RWPE2 (cell line): ENCODE measurements at places on chromosomes 11 and 22.

GRCh38 chr11:123892031-123892430, 6.6 kb upstream of the TMEM225 start:
- no peaks in the 10 kb centered on the region for H3K4me1 ChIP-seq
- DNase-seq = no peak
- no peak overlapping the region for H3K27ac ChIP-seq
- no peaks in the 10 kb centered on the region for H3K27me3 ChIP-seq
- no peaks in the 10 kb centered on the region for H3K36me3 ChIP-seq

DNA sequence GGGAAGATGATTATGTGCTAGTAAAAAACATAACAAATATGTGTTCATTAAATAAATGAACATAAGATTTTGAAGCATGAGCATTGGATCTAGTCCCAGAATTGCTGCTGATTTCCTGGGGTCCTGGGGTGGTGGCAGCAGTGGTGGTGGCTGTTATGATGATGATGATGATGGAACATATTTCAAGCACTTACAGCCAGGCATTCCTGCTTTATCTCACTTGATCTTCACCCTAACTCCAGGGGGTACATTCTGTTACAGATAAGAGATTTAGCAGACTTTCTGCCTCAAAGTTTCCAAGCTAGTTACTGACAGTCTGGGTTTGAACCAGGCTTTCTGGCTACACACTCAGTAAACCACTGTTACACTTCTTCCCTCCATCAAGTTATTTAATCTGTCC, 5.2 kb downstream of the TRAPPC4 start:
- peaks cover 7% of the 10 kb centered on the region for H3K4me1 ChIP-seq
- no peak for DNase-seq
- H3K36me3 ChIP-seq = peaks cover 62% of the 10 kb centered on the region
- peak overlapping the region; percentile 24 for H3K27ac ChIP-seq
- no peak overlapping the region for H3K4me3 ChIP-seq
- no peaks in the 10 kb centered on the region for H3K27me3 ChIP-seq

DNA sequence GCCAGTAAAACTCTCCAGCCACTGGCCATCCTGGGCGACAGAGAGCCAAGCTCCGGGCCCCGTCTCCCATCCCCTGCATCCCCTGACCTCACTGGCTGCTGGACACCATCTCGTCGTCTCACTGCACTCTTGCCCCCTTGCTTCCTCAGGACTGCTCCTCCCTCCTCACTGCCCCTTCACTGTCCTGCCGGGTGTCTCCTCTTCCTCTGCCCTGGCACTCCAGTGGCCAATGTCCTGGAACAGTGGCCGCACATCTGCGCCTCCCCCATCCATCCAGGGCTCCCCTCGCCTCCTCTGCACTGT, 800.4 kb downstream of the BRD1 start:
- H3K27me3 ChIP-seq = no peaks in the 10 kb centered on the region
- H3K4me3 ChIP-seq = no peak overlapping the region
- H3K27ac ChIP-seq = no peak overlapping the region
- DNase-seq = peak; percentile 38
- no peaks in the 10 kb centered on the region for H3K36me3 ChIP-seq

GRCh38 chr11:120331301-120331996, 4.8 kb upstream of the ARHGEF12 start:
- peak overlapping the region; percentile 82 for H3K27ac ChIP-seq
- no peak overlapping the region for H3K4me3 ChIP-seq
- DNase-seq = no peak
- H3K4me1 ChIP-seq = peaks cover 45% of the 10 kb centered on the region

- H3K36me3 ChIP-seq = no peaks in the 10 kb centered on the region
- no peak for DNase-seq
- no peak overlapping the region for H3K4me3 ChIP-seq
- H3K27ac ChIP-seq = no peak overlapping the region
Measured at GRCh38 chr11:94550513-94550912, 6.8 kb downstream of the FUT4 start.

- H3K4me3 ChIP-seq = no peak overlapping the region
- H3K27ac ChIP-seq = no peak overlapping the region
Measured at GRCh38 chr11:20656901-20657300, 12.5 kb upstream of the NELL1 start.

- no peaks in the 10 kb centered on the region for H3K27me3 ChIP-seq
- no peaks in the 10 kb centered on the region for H3K4me1 ChIP-seq
- no peak for DNase-seq
Measured at GRCh38 chr22:23685205-23685784, 5.5 kb upstream of the RGL4 start.

GRCh38 chr22:48756146-48757111, 1071.2 kb downstream of the BRD1 start:
- DNase-seq = no peak
- no peaks in the 10 kb centered on the region for H3K27me3 ChIP-seq
- no peak overlapping the region for H3K4me3 ChIP-seq
- H3K27ac ChIP-seq = no peak overlapping the region
- H3K36me3 ChIP-seq = no peaks in the 10 kb centered on the region
- no peaks in the 10 kb centered on the region for H3K4me1 ChIP-seq

DNA sequence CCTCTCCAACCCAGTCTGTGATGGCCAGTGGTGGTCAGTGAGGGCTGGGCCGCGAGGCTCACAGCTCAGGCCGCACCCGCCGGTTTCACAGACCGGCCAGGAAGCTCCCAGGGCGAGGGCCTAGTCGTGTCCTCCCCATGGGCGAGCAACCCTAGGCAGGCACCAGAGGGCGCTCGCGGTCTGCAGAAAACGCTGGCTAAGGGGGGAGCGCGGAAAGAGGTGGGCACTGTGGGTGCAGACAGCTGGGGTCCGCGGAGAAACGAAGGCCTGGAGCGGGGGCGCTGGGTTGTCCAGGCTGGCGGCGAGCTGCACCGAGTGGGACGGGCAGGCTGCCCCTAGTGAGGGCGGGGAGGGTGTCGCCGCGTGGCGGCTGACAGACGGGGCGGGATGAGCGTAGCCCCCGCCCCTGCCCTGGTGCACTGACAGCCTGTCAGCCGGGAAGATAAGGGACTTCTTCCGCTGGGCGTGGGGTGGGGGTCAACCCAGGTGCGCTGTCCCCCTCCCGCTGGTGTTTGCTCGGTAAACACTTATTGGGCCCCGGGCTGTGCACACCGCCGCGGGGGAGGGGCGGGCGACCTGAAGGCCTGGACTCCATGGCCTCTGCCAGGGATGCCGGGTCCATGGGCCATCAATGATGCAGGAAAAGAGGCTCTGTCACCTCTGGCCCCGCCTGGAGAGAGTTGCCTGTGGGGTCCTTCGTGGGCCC, 7.5 kb downstream of the GP1BB start:
- H3K4me1 ChIP-seq = no peaks in the 10 kb centered on the region
- no peaks in the 10 kb centered on the region for H3K27me3 ChIP-seq
- no peak overlapping the region for H3K27ac ChIP-seq
- no peaks in the 10 kb centered on the region for H3K36me3 ChIP-seq
- H3K4me3 ChIP-seq = peak overlapping the region; percentile 27
